ENCODE measurements at places on chromosomes 12 and 14.

DNA sequence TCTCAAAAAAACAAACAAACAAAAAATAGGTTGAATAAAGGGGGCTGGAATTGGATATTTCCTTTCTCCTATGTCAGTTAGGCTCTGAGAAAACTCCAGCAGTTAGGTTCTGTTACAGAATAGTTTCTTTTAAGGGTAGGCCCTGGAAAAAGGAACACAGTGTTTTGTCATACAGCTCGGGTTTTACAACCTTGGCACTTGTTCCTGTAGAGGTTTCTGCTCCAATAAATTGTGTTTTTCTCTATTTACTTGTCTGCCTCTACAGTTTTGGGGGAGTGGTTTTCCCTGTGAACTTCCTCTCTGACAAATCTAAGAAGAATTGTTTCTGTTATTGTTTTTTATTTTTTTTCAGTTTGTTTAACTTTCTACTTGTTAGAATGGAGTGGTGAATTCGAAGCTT, 167.6 kb downstream of the ACSS3 start:
- no peak for DNase-seq

DNA sequence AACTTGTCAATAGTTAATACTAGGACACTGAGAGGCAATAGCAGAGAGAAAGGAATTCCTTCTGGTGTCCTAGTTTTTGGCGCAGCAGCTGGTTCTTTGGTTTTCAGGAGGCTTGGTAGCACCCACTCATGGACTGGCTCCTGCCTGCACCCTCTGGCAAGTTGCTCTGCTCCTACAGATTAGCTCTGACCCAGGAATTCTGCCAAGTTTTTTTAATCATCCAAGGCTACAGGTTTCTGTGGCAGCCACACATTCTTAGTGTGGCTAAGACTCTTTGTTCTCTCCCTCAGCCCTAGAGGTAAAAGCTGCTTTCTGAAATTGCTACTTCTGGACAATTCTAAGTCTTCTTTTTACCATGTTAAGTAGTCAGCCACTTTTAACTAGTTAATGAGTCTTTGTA, 72.0 kb upstream of the FKBP4 start:
- DNase-seq = no peak

DNA sequence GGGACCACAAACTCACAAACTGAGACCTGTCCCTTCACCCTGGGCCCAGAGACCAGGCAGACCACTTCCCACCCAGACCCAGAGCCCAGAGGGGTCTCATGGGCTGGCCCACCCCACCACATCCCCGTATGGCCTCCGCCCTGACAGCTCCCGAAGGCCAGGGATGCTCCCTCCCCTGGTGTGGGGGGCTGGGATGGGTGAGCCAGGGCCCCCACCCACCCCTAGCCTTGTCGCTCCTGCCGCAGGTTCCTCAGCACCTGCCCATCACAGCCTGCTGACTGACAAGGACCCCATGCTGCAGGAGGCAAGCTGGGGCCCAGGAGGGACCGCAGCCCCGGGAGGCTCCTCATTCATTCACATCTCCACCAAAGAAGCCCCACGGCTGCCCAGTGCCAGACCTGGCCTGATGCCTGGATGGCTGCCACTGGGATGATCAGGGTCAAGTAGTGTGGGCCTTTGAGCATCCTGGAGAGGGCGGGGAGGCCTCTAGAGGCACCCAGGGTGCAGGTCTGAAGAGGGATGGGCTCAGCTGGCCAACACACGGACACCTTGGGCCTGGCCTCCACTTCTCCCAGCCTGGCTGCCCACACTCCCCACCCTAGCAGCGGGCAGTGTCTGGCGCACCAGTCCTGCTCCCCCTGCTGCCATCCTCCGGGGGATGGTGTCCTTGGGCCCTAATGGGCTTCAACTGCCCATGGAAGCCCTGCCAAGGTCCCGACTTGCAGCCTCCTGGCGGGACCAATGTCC, 24.7 kb upstream of the GPR132 start:
- DNase-seq = no peak

DNA sequence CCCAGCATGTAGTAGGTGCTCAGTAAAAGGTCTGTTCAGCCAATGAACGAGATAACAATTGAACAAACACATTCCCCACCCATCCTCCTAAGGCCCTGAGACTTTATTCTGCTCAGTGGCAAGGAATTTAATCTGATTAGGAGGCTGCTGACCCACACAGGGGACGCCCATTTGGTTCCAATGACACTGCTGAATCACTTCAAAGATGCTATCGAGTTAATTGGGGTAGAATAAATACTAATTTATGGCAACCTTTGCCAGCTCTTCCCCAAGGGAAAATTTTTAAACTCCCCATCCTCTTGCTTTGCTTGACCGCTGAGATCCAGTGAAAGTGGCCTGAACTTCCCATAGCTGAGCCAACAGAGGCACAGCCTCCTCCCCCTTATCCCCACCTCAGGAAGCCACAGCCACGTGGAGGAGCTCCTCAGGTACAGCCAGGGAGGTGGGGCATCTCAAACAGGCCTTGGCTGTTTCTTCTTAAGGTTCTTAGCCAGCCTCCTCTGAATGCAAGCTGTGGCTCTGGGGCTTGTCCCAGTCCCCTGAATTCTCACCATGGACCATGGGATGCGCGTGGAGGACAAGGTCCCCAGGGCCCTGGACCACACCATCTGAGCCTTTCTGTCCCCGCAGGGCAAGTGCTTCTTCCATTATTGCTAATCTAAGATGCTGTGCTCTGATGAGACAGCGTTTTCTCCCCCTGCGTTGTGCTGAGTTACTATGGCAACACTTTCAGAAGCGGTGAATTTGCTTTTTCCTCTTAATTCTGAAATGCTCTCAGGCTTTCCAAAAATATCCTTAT, 26.7 kb downstream of the C14orf132 start:
- DNase-seq = no peak

GRCh38 chr12:110543252-110543959, 39.7 kb downstream of the PPTC7 start:
- DNase-seq = no peak

DNA sequence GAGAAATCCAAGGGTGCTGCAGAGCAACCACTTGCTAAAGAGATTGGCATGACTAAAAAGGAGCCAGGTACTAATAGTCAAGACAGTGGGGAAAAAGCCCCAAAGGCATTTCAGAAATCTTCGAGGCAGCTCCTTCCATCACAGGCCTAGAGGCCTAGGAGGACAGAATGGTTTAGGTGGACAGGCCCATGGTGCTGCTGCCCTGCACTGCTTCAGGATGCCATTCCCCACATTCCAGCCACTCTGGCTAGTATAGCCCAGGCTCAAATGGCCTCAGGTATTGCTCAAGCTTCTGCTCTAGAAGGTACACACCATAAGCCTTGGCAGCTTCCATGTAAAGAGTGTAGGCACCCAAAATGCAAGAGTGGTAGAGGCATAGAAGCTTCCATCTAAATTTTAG, 92.9 kb downstream of the RPAP3 start:
- DNase-seq = no peak

DNA sequence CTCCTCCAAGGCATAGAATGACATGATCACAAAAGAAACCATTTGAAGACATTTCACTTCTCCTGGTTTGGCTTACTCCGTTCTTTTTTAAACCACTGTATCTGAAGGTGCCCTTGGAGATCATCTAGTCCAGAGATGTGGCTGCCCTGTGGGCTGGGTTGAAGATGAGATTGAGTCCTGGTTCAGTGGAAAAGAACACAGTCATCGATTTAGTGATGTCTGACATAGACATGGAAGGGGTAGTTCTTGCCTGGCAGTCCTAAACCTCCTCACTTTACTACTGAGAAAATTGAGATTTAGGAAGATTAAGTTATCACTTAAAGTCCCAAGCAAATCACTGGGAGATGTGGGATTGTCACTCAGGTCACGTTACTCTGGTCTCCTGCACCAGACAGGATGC, 2.8 kb downstream of the VSIG10 start:
- no peak for DNase-seq

- no peak for DNase-seq
Observed at GRCh38 chr12:121013715-121014114, 2.6 kb downstream of the C12orf43 start.

DNA sequence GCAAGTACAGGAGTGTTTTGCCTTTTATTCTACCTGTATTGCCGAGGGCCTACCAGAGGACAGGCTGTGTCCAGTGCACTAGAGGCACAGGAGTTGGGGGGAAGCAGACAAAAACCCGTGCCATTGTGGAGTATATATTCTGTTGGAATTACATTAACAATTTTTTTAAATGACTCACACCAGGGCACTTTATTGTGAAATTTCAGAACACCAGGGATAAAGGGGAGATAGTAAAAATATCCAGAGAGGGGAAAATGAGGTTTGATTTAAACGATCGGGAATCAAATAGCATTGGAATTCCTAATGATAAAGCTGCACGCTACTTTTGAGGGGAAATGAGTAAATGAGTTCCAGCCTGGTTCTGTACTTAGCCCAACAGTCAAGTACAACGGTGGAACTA, 123.2 kb downstream of the PELI2 start:
- no peak for DNase-seq

- no peak for DNase-seq
Observed at GRCh38 chr12:104635607-104636343, 179.0 kb downstream of the CHST11 start.

DNA sequence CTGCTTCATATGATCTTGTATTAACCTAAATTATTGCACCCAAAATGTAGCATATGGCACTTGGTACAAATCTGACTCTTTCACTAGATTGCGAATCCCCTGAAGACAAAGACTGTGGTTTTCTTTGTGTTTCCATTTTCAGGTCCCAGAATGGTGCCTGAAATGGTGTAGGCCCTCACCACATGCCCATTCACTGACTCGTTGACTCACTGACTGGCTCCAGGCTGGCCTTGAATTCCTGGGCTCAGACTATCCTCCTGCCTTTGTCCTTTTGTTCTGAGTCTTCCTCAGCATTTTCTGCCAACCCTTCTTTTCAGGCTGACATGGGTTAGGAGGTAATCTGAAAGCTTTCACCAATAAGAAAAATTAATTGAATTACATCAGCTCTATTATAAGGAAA, 368.7 kb upstream of the GARIN6 start:
- no peak for DNase-seq

GRCh38 chr12:53115891-53116648, 12.8 kb downstream of the SOAT2 start:
- DNase-seq = no peak

DNA sequence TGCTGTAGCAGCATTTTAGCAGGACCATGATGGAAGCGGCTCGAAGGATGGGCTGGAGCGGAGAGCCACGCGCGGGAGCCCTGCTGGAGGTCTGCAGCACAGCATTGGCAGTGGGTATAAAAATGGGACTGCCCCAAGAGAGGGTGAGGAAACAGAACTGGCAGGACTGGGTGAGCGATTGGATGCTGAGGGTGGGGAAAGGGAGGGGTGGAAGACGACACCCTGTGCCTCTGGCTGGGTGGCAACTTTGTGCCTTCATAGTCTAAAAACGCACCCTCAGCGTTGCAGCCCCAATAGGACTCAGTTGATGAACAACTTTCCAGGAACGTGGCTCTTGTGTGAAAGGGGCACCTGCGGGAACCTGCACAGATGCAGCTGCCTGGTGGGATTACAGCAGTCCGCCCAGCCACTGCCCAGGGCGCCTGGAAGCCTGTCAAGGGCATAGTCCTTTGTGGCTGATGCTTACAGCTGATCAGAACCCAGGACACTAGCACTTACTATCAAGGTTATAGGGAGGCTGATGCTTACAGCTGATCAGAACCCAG, 73.0 kb downstream of the NINJ2 start:
- no peak for DNase-seq

DNA sequence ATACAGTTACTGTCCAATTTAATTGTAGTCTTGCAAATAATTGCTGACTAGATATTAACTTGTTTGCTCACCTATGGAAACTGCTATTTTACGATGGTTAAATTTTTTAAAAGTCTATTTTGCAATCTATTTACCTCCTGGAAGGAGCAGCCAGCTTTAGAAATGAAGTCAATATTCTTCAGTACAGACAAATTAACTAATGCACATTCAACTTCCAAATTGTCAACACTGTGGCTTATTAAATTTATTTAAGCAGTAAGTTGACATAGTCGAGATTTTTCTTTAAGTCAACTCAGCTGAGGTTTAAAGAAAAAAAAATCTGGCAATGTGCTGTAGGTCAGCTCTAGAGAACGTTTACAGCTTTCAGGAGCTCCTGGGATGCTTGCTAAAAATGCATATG, 221.2 kb downstream of the SSPN start:
- no peak for DNase-seq

- DNase-seq = no peak
Observed at GRCh38 chr14:80504781-80505180, 293.5 kb upstream of the DIO2 start.

- DNase-seq = no peak
Observed at GRCh38 chr12:117342682-117343081, 18.7 kb downstream of the NOS1 start.

GRCh38 chr12:3145033-3145432, 67.9 kb downstream of the TSPAN9 start:
- DNase-seq = no peak

GRCh38 chr14:99032759-99033158, 239.2 kb downstream of the BCL11B start:
- DNase-seq = no peak

GRCh38 chr14:61342486-61342885, 21.1 kb downstream of the PRKCH start:
- DNase-seq = no peak

- DNase-seq = no peak
Observed at GRCh38 chr12:92326877-92327276, 181.2 kb upstream of the BTG1 start.

- no peak for DNase-seq
Observed at GRCh38 chr12:96053476-96054243, 18.3 kb upstream of the LTA4H start.

DNA sequence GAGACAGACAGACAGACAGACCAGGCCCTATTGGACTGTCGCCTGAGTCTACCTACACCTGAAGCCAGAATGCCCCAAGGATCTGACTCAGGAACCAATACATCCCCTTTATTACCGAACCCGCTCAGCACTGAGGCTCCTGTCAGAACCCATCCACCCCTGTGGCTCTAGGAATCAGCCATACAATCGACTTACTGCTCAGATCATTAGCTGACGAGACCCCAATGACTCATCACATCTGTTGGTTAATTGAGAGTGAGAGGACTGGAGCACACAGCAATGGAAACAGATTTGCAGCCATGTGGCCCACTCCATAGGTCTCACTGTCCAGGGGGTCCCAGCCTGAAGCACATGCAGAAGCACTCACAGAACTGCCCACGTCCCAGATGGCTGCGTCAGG, 15.2 kb downstream of the ITPK1 start:
- no peak for DNase-seq

GRCh38 chr14:106318700-106319099, 792.3 kb downstream of the TMEM121 start:
- DNase-seq = no peak

DNA sequence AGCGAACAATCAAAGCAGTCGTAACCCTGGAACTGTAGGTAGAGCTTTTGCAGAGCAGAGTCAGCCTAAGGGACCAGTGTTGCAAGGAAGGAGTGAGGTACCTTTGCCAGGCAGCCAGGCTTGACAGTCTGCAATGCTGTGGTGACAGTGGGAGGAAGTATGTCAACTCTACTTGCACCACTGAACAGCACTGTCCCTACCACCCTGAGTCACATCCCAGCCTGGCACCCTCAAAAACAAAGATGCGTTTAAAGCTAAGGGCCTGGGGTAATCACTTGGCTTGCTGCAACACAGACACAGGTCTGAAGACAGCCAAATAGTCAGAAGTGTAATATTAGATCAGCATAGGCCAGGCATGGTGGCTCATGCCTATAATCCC, 141.9 kb downstream of the DPF3 start:
- DNase-seq = no peak

GRCh38 chr14:67418401-67419191, 6.6 kb upstream of the PLEK2 start:
- no peak for DNase-seq

- no peak for DNase-seq
Observed at GRCh38 chr14:75264036-75264435, 14.6 kb upstream of the FOS start.

- DNase-seq = no peak
Observed at GRCh38 chr12:54385251-54385914, 850 bp upstream of the ZNF385A start.
